Gastrocnemius medialis (tissue), 4 donors: ENCODE measurements at places on chromosomes 11 and 22. TPM values are rescaled to one million over a fixed set of nuclear protein-coding genes. Genes with fewer than 3 reads are reported as not detected.

- DNase-seq = no peak
- peaks cover 8% of the 10 kb centered on the region for H3K4me1 ChIP-seq
- H3K27ac ChIP-seq = no peak overlapping the region
- H3K4me3 ChIP-seq = no peak overlapping the region
- no peaks in the 10 kb centered on the region for H3K27me3 ChIP-seq
Observed at GRCh38 chr11:65045728-65046127, 4.7 kb downstream of the SAC3D1 start.

DNA sequence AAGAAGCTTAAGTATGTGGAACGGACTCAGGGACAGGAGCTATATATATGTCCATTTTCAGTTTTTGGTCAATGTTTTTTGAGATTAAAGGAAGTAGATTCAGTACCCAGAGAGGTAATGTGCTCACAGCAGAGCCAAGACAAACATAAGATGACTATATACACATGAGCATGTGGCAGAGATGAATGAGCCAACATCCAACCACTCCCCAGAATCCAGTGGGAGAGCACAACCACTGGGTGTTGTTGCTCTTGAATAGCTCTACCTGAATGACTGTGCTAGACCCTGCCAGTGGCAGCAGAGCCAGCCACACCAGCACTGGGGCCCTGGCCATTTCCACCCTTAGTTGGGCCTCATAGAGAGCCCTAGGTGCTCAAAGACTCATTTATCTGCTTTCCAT, 10.7 kb upstream of the SYTL2 start:
- DNase-seq = no peak
- H3K27ac ChIP-seq = no peak overlapping the region
- no peaks in the 10 kb centered on the region for H3K27me3 ChIP-seq
- H3K36me3 ChIP-seq = no peaks in the 10 kb centered on the region
- no peaks in the 10 kb centered on the region for H3K4me1 ChIP-seq
- H3K4me3 ChIP-seq = no peak overlapping the region

- H3K36me3 ChIP-seq = no peaks in the 10 kb centered on the region
- peaks cover 31% of the 10 kb centered on the region for H3K4me1 ChIP-seq
Observed at GRCh38 chr11:36077368-36077767, 133.5 kb downstream of the LDLRAD3 start.

DNA sequence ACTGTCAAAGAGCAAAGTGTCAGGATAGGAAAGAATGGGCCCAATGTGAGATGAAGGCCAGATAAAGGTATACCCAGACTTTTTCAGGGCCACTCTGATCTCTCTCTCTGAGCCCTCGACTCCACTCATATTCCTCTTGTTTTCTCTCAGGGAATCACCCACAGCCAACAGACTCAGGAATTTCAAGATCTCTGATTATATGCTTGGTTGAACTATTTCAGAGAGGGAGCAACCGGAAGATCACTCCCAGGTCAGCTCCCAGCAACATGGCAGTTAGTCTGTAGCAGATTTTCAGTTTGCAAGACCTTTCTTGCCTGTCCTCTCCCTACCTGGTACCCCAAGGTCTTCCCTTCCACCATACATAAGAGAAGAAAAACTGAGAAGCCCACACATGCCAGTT, 102.5 kb downstream of the C11orf58 start:
- no peak overlapping the region for H3K27ac ChIP-seq
- DNase-seq = no peak
- H3K36me3 ChIP-seq = no peaks in the 10 kb centered on the region
- H3K4me1 ChIP-seq = peaks cover 9% of the 10 kb centered on the region

The OR52N4 gene
- total RNA-seq = not detected

The NPTXR gene
- 0.64 TPM for total RNA-seq
